ENCODE measurements at places on chromosomes 3 and 15.

DNA sequence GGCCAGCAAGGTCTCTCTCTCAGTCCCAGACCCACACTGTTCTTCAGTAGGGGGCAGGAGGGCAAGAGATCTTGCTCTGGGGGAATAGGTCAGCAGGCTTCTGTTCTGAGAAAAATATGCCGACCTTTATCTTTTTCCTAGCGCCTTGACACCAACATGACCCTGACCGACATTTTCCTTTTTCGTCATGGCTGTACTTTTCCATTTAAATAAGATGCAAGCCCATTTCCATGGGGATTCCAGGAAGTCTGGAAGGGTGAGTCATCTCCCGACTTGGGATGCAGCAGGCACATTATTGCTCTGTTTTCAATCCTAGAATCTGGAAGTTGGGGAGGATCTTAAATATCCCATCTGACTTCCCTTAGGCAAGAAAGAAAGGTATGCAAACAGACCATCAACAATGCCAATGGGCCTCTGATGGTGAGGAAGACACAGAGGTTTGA, 261.5 kb upstream of the LRTM1 start:
- no peak for DNase-seq

DNA sequence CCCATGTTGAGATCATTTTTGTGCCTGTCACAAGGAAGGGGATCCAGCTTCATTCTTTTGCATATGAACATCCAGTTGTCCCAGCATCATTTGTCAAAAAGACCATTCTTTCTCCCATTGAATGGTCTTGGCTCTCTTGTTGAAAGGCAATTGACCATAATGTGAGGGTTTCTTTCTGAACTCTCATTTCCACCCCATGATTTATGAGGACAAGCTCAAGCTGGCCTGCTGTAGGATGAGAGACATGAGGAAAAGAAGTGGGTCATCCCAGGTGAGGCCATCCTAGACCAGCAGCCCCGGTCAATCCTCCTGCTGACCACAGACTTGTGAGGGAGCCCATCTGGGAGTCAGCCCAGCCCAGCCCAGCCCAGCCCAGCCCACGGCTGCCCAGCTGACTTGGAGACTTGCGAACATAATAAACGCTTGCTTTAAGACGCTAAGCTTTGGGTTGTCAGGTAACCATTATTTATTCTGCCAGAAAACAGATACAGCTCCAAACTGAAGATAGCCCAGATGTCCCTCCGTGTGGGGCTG, 69.0 kb downstream of the LINGO1 start:
- DNase-seq = no peak

DNA sequence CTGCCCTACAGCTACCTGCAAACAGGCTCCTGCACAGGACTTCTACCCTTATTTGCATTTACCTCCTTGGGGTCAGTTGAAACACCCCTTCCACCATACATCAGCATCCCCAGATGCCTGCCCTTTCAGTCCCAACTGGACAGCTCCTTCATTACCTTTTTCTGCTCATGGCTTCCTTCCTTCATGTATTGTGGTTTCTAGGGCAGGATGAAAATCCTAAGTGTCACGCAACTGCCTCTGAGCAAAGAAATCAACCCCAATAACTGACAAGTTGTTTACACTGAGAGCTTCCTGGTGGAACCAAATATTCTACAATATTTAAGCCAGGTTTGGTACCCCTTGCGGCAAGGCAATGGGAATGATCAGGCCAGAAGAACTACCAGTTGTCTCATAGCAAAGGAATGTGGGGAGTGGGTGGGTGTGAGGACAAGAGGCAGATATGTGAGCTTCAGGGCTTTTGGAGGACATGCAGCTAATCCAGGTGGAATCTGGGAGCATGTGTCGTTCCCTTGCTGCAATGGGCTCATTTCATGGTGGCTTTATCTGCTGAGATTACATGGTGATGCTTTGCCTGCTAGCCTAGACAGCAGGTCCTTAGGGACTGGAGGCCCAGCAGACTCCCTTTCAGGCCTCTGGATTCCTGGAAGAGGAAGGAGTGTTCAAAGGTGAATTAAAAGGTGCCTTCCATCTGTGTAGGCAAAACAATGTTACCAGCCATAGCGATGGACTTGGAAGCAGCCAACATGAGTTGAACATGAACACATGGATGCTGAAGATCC, 34.9 kb downstream of the PPCDC start:
- DNase-seq = peak; percentile 53

DNA sequence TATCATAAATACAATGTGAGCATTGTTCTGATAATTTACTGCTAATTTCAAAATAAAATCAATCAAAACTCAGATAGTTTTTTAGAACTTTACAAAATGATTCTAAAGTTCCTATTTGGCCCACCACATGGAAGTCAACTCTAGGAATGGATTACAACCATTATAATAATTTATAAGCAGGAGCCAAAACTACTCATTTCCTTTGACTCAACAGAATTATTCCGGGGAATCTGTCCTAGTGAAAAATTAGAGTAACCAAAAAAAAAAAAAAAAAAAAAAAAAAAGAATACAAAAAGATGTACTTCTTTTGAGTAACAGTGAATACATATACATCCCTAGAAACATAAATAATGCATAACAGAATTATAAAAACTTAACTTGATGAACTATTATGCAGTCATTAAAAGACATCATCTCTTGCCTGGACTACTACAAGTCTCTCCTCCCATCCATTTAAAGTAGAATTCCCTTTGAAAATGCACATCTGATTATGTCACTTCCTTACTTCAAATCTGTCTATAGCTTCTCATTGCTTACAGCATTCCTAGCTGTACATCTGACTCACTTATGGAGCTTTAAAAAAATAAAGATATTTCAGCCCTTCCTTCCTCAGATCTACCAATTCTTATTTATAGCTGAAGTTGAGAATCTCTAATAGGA, 43.4 kb downstream of the HDGFL3 start:
- no peak for DNase-seq

DNA sequence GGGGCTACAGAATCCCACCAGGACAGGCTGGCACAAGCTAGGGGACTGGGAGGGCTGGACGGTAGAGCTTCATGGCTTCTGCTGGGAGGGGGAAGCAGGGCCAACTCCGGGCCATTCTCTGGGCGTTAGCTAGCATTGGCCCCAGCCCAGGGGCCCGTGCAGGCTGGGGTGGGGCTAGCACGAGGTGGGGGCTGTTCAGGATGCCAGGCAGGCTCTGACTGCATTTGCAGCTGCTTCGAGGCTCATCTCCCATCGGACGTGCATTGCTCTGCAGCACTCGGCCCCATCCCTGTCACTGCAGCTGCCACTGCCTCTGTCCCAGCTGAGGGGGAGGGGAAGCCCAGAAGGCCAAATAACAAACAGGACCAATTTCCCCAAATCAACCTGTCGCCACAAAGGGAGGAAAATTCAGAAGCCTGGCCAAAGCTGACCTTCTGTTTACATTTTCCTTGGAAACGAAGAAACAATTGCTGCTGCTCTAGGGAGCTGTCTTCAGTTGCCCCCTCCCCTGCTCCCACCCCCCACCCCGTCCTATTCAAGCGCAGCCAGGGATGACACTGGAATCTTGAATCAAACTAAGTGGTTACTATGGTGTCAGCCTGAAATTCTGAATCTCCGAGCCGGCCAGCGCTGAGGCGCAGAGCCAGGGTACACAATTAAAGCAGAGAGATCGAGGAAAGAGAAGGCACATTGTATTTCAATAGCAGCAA, 138.8 kb upstream of the PRR20G start:
- DNase-seq = peak; percentile 95

Data from tongue (tissue), 3 donors.